RCC 7860 (cell line): ENCODE measurements at places on chromosomes 12 and 14.

- no peak for DNase-seq
These were observed 115.2 kb upstream of the ARHGAP5 start for GRCh38 chr14:31961896-31962295.

GRCh38 chr14:42187846-42188245, 581.2 kb downstream of the LRFN5 start:
- no peak for DNase-seq

GRCh38 chr14:56181681-56182085, 63.5 kb downstream of the PELI2 start:
- no peak for DNase-seq

DNA sequence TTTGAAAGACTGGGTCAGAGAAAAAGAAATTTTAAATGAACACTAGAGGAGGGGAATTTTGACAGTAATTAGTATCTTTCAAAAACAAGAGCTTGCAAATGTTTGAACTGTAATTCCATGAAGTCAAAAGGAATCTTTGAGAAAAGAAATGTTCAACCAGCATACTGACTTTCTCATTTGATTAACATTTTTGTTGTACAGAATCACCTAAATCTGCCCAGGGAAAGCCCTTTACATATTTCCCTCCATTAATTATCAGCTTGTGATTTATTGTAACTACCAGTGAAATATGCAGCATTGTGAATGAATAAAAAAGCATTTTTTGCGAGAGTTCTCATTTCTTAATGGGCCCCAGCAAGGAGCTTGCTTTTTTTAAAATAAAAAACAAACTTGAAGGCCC, 61.2 kb upstream of the CCDC91 start:
- no peak for DNase-seq

DNA sequence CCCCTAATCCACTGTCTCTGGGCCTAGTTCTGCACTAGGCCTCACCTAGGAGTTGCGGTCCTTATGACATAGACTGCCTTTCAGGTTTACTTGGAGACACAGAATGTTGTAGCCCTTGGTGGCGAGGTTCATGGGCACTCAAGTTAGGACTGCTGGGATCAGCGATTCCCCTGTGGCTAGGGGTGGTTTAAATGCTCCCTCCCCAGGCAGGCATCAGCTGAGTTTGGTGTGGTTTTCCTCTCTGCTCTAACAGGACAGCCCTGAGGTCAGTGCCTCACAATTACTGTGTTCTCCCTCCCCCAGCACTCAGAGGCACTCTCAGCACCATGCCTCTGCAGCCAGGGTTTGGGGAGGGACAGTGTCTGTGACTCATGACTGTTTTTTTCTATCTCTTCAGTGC, 22.2 kb upstream of the RDH16 start:
- DNase-seq: no peak

- no peak for DNase-seq
These were observed 141.9 kb downstream of the KIF26A start for GRCh38 chr14:104280085-104280901.

DNA sequence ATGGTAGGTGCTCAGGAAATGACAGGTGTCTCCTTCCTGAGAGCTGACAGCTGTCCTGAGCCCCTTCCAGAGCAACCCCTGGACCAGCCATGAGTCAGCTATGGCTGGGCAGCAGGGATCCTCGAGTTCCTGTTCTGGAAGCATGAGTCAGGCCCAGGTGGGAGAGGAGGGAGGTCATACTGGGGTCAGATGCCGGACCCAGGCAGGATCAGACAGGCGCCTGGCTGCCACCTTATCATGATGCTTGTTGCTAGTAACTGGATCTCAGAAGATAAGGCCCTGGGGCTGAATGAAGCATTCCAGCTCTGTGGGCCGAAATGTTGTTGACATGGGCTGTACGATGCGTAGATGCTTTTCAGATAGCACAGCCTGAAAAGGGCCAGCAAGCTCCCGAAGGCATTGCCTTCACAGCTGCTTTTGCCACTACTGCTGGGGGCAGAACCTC, 17.4 kb upstream of the KRT7 start:
- peak; percentile 92 for DNase-seq

- DNase-seq: no peak
These were observed 695.3 kb downstream of the DIO2 start for GRCh38 chr14:79516009-79516408.

- no peak for DNase-seq
These were observed 10.8 kb upstream of the KLHL42 start for GRCh38 chr12:27769142-27769673.

DNA sequence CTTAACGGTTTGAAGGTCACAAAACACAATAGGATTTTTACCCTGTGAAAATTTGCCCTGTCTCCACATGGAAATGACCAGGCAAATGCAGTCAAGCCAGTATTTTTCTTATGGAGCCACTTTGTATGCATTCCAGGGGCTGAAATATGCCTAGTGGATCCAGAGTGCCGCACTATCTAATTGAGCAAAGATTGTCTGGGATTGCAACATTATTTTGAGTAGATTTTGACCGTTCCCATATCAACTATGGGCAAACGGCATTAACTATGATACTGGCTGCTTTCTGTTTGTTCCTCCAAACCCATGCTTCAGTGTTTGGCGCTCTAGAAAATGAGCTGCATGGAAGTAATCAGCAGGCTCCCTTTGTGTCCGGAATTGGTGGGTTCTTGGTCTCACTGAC, 223.0 kb downstream of the BTG1 start:
- no peak for DNase-seq

DNA sequence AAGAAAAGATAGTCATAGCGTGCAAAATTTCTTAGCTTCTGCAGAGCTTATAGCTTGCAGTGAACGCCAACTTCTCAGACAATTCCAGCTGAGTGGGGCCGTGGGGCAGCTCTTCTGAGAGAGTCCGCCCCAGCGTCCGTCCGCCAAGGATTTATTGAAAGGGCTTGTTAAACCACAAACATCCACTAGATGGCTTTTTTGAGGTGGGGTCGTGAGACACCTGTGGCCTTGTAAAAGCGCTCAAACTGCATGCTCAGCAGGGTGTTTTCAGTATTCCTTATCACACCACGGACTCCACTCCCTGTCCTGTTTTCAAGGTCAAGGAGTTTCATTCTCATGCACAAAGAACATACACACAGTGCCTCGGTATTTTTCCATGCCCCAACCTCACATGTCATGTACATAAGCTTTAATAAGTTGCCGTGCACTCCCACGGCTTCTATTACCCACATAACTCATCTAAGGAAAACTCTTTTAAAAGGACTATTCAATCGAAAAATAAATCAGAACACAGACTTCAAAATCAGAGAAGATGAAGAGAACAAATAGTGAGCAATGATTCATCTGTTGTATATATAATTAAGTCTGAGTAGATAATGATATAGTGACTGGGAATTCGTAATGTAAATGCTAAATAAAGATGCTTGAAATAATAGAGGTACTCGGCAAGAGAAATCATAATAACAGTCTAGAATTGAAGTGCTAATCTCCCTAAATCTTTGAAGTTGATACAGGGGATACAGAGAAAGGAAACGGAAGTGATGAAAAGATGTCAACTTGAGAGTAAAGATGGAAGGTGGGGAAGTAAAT, 46.7 kb downstream of the WBP11 start:
- no peak for DNase-seq

DNA sequence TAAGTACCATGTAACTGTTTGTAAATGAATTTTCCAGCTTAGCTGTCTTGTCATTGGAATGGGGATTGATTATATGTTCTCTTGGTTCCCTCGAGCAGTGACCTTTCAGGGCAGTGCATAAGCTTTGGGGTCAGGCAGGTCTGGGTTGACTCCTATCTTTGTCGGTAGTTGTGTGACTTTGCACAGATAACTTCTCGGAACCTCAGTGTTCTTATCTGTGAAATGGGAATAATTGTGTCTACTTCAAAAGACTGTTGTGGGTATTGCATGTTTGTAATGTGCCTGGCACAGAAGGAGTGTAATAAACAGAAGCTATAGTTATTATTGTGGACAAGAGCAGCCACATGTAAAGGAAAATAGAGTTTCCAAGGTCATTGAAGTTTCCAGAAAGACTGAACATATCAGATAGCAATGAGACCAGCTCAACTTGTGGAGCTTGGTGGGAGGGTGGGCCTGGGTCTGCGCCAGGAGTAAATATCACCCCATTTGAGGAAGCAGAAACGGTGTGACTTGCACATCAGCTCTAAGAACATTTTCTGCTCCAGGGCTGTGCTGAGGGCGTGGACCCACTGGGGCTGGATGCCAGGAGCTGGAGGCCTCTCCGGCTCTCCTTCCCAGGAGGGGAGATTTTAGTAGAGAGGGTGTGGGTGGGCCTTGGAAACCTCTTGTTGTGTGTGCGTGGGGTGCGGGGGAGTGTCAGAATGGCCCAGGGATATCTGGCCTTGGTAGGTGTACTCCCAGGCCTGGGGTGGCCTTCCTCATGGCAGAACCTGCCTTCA, 19.7 kb downstream of the FOS start:
- no peak for DNase-seq

DNA sequence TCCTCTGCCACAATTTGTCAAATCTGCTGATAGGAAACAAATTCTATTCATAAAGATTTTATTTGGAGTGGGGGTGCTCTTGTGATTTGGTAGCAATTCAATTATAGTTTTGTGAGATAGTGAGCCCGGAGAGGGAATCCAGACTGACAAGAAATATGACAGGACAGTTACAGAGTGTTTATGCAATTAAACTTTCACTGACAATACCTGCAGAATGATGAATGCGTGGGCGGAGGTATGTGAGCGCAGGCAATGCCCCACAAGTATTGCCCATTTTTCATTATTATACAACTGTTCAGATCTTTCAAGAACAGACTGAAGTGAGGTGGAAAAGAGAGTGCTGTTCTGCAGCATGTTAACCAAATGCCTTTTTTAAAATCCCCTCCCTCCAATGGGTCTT, 259.0 kb downstream of the EGLN3 start:
- no peak for DNase-seq

DNA sequence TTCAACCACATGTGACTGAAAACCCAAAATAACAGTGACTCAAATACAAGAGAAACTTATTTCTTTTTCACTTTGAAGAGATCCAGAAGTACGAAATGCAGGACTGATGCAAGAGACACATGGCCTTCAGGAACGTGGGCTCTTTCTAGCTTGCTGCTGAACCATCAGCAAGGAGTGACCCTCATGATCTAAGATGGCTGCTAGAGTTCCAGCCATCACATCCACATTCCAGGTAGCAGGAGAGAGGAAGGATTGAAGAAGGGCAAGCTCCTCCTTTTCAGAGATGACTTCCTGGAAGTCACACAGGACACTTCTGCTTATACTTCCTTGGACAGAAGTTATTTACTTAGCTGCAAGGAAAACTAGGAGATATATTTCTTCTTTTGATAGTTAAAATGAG, 67.6 kb upstream of the BCL11B start:
- DNase-seq: no peak

DNA sequence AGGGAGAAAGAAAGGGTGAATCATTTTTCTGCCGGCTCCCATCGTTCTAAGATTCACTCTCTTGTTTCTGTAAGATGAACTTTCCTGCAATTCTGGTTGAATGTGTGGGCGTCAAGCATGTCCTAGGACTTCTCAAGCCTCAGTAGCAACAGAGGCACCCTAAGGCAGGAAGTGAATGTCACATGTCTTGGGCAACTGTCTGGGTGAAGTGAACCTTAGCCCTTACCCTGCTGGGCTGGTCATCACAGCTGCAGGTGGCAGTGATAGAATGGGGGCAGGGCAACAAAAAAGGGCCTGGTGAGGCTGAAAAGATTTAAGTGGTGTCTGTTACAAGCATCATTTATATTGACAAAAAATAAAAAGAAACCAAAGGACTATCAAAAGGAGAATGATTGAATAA, 45.9 kb upstream of the CAND1 start:
- DNase-seq: no peak

DNA sequence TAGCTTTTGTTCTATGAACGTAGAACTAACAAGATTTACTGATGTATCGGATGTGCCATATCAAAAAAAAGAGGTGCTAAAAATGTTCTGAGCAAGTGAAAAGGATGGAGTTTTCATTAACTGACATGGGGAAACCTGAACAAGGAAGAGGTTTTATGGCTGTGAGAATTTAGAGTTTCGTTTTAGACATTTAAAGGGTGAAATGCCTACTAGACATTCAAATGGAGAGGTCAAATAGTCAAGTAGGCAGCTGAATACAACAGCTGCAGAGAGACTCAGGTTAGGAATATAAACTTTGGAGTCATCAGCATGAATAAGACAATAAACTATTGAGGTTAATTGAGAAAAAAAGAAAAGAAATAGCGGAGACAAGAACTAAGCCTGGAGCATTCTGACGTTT, 364.9 kb upstream of the GARIN6 start:
- no peak for DNase-seq

- DNase-seq: peak; percentile 22
These were observed 20.0 kb upstream of the APPL2 start for GRCh38 chr12:105256011-105256410.

DNA sequence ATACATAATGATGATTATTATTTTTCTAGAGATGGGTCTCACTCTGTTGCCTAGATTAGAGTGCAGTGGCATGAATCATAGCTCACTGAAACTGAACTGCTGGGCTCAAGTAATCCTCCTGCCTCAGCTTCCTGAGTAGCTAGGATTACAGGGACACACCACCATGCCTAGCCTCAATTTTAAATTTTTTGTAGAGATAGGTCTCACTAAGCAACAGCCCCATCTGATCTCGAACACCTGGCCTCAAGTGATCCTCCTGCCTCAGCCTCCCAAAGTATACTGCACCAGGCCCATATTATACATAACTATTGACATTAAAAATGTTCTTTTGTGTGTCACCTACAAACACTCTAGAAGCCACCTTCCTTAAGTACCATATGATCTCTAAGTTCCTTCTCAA, 3.4 kb downstream of the TXNRD1 start:
- DNase-seq: peak; percentile 66

GRCh38 chr12:71438670-71439361, 782 bp upstream of the LGR5 start:
- no peak for DNase-seq

DNA sequence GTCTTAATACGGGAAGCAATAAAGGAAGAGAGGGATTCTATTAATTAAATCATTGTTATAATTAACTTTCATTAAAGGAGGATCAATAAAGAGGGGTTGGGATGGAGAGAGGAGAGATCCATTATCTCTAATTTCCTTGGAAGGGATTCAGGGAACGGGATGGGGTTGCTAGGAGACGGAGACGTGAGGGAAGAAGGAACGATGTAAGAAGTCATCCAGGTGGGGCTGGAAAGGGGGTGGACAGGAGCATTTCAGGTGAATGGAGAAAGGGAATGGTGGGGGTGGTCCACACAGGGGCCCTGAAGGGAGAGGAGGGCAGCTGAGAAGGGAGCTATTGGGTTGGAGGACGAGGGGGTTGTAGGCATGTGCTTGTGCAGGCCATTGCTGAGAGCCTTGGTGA, 17.2 kb downstream of the CALCOCO1 start:
- DNase-seq: no peak

GRCh38 chr12:118520214-118521035, 144.1 kb downstream of the SUDS3 start:
- no peak for DNase-seq
